ENCODE measurements at places on chromosomes 12 and 14.

GRCh38 chr14:72332046-72332445 is 399.8 kb downstream of the RGS6 start:
- DNase-seq: no peak

- no peak for DNase-seq
These were observed at the start of gene MMP19 for GRCh38 chr12:55842681-55843429. Gene MMP19, minus strand, starts transcription at chr12:55842936. Its CDS starts 106 bp downstream, at chr12:55842830.

- DNase-seq: no peak
These were observed 434.3 kb upstream of the TMTC1 start for GRCh38 chr12:30218073-30218472.

- DNase-seq: no peak
These were observed 18.3 kb downstream of the SDS start for GRCh38 chr12:113385282-113385882.

- no peak for DNase-seq
These were observed 33.4 kb downstream of the ELK3 start for GRCh38 chr12:96227365-96228106.

- no peak for DNase-seq
These were observed 846 bp downstream of the BRMS1L start for GRCh38 chr14:35826952-35827416.

GRCh38 chr14:76595266-76595665 is 166.0 kb upstream of the VASH1 start:
- no peak for DNase-seq

DNA sequence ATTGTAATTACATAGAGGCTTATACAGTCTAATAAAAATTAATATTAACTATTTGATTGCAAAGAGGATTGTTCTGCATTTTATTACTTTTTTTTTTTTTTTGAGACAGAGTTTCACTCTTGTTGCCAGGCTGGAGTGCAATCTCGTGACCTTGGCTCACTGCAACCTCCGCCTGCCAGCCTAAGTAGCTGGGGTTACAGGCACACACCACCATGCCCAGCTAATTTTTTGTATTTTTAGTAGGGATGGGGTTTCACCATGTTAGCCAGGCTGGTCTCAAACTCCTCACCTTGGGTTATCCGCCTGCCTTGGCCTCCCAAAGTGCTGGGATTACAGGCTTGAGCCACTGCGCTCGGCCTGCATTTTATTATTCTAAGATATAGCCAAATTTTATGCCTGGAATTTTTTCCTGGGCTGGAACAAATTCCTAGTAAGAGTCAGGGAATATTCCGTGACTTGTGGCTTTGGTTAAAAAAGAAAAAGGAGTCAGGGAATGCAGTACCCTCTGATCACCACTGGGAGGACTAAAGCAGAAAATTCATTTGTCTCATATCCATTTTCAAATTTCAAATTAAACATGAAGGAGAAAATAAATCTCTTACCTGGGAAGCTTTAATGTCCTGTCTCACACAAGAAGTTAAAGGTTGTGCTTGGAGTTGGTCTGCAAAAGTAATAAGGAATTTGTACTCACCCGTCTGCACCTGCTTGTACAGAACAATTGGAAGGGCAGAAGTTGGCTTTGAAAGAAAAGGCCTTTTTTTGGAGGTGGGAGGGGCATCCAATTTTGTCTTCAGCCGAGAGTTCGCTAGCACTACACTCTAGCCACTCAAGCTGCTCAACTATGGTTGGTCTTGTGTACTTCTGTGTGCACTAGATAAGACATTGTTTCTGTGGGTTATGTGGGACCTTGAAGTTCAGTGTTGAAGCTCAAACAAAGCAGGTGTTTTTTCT is 8.7 kb downstream of the MARK3 start:
- DNase-seq: no peak

Measured in stimulated activated CD8-positive, alpha-beta memory T cell treated with anti-CD3 and anti-CD28 coated beads, Interleukin-4, amount 100 ng/mL, for 1 hour (primary cell).